ENCODE measurements at places on chromosomes 1 and 21. TPM values are rescaled to one million over a fixed set of nuclear protein-coding genes. Genes with fewer than 3 reads are reported as not detected.

GRCh38 chr1:190476806-190477205, 858 bp downstream of the BRINP3 start:
- DNase-seq: no peak

DNA sequence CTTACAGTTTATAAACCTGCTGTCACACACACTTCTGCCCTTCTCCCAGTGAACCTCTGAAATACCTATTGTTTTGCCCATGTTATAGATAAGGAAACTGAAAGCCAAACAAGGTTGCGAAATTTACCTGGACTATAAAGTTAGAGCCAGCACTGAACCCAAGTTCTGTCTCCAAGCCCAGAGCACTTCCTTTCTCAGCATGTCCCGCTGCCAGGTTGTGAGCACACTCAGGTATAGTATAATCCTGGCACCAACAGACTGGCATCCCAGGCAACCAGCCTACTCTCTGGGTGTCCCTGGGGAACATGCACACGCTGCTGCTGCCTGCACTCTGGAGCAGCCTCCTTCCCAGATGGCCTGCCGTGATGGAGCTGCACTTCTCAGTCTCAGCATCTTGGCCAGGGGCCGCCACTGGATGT, 45.1 kb downstream of the PGBD5 start:
- DNase-seq: no peak

DNA sequence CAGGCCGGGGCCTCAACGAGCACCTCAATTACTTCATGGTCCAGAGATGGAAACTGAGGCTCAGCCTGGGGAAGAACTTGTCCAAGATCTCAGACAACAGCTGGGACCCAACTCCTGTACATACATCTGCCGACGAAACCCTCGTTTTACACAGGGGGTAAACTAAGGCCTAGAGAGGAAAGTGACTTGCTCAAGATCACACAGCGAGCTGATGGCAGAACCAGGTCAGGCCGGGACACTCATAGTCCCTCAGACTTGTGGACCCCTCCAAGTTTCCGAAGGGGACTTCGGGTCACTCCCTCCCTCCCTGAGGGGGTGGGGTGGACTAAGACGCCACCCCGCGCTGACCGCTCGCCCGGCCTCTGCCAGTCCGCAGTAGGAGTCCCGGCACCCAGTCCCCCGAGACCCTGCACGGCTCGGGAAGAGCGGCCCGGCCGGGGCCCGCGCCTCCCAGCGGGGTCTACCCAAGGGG, 430 bp downstream of the WASF2 start:
- no peak for DNase-seq

DNA sequence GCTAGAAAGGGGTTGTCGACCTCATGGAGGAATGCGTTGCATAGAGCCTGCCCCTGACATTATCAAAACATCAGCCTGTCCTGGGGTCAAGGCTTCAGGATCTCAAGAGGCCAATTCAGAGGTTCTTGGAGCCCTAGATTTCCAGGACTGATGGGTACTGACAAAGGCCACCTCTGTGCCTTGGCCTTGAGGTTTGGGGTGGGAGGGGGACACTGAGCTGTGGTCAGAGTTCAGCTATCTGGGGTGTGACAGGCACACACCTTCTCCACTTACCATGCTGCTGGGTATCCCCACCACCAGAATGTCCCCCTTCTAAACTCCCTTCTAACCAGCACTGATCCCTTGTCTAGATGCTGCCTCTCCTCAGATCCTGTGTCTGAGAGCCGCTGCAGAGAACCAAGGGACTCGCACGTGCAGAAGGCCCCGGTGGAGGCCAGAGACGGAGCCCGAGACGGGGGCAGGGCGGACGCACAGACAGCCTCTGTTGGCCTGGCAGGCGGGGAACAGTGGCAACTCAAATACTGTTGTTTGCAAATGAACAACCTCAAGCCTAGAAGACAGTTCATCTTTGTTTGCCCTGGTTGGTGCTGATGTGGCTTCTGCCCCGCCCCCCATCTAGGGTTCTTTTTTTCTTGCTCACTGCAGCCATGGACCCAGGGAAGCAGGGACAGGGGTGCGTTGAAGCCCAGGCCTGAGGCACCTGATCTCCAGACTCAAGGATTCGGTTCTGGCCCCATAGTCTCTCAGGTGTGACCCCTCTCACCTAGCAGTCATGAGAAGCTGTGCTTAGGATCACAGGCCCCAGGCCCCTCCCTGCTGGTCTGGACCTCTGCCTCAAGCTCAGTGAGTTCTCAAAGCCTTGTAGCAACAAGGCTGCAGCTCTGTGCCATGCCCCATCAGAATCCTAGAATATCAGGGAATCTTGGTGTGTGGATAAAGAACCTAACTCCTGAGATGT, 28.1 kb upstream of the CSF1 start:
- no peak for DNase-seq

DNA sequence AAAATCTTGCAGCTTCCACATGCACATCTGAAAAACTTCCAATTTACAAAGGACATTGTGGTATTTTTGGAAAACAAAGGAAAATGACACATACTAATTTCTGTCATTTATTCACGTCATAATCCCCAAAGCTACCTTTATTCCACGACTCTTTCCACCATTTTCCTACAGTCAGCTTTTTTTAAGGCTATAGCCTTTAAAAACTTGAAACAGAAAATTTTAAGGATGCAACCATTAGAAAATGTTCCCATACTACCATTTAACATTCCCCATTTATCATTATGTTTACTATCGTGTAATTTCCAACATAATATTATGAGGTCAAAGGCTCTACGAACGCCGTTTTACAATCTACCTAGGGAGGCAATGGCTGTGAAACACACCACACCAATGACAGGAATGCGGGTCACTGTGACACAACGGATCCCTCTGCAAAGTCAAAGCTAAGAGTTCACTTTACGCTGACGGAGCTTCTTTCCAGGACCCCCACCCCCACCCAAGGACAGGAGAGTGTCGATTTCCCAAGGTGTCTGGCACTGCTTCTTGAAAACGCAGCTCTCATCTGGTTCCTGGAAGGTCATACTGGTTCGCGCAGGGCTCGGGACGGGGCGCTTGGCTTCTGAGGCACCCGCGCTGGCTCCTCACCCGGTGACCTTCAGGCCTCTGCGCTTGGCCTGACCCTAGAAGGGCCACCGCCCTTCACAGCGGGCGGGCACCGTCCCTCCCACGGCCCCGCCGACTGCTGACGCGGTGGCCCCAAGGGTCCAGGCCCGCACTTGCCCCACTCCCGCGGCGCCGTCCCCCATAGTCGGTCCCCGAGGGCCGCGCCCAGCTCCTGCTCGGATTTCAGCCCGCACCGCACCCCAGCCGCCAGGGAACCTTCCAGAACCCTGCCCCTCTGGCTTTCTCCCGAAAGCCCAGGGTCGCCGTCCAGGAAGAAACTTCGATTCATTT, 50.5 kb upstream of the ATF3 start:
- no peak for DNase-seq

GRCh38 chr1:81876901-81877733, 76.4 kb downstream of the ADGRL2 start:
- DNase-seq: no peak

- no peak for DNase-seq
These were observed 157.3 kb upstream of the RUNX1 start for GRCh38 chr21:35206141-35207125.

DNA sequence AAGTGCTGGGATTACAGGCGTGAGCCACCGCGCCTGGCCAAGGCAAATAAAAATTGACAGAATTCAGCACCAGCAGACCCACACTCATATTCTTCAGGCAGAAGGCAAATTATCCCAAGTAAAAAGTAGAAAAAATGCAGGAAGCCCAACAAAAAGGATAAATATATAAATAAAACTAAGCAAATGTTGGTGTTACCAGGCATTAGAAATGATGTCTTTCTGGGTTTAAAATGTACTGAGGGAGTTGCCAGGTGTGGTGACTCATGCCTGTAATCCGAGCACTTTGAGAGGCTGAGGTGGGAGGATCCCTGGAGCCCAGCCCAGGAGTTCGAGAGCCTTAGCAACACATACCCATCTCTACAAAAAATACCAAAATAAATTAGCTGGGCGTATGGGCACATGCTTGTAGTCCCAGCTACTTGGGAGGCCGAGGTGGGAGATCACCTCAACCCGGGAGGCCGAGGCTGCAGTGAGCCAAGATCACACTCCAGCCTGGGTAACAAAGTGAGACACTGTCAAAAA, 6.3 kb downstream of the INTS11 start:
- no peak for DNase-seq

GRCh38 chr1:68372487-68372886, 77.3 kb downstream of the RPE65 start:
- DNase-seq: no peak

DNA sequence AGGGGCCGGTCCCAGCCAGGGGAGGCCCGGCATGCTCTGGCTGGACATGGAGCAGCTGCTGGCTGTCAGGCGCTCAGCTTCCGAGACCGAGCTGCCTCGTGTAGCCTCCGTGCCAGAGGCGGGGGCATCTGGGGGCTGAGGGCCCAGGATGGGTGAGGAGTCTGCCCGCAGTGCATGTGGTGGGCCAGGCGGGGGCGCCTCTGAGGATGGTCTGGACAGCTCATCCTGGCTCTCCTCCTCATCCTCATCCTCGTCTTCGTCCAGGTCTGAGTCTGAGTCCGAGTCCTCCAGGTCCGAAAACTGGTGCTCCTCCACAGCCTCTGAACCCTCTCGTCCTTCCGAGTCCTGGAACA, 28.9 kb upstream of the EDN2 start:
- no peak for DNase-seq

GRCh38 chr1:114075105-114075504, 78.6 kb downstream of the SYT6 start:
- DNase-seq: no peak

GRCh38 chr1:31577515-31578192, 1.3 kb downstream of the TINAGL1 start:
- DNase-seq: no peak

DNA sequence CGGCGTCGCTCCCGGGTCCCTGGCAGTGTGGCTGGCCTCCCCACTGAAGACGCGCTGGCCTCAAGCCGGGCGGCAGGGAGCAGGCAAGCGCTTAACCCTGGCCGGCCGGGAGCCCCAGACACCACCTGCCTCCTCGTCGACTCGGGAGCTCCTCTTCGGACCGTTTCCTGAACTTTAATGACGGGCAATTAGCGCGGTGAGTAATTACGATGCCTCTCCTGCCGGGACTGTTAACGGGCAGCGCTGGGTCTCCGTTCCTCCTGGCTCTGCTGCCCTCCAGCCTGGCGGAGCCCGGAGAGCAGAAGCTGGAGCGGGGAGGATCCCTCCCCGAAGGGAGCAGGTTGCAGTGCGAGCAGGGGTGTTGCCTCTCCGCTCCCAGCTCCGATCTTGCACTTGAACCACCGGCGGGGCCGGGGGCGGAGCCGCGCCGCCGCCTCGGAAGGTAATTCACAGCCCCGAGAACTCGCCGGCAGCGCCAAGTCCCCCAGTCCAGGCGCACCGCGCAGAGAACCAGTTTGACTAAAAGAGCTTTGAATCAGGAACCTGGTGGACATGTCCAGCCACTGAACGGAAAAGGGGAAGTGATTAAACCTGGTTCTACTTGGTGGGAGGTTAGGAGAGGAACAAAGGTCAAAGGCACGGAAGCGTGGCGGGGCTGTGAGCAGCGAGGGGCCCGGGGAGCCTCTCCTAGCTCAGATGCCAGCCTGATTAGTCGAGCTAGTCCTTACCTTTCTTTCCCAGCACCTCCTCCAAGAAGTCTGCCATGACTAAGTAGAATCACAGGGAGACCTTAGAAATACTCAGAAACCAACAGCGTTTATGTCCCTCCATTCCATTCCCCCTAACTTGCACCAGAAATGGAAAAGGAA, 18.3 kb upstream of the PLEKHA6 start:
- no peak for DNase-seq

- DNase-seq: no peak
These were observed 72.4 kb upstream of the IFNAR2 start for GRCh38 chr21:33157303-33157702.

GRCh38 chr1:53112271-53112774, 30.1 kb downstream of the SLC1A7 start:
- DNase-seq: no peak

DNA sequence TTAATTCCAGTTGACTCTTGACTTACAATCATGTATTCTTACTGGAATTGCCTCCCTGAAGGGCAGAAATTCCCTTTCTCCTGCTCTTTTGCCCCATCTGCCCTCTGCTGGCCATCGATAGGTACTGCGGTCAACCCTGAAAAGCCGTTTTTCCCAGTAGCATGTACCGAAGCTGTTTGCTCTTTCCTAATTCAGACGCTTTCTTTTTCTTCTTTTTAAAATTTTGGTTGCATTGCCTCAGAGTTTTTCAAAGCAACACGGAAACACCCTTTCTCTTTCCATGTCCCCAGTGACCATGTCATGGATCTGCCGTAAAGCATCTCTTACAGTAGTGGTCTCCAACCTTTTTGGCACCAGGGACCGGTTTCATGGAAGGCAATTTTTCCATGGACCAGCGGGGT, 164.2 kb upstream of the C1orf21 start:
- DNase-seq: peak; percentile 54

DNA sequence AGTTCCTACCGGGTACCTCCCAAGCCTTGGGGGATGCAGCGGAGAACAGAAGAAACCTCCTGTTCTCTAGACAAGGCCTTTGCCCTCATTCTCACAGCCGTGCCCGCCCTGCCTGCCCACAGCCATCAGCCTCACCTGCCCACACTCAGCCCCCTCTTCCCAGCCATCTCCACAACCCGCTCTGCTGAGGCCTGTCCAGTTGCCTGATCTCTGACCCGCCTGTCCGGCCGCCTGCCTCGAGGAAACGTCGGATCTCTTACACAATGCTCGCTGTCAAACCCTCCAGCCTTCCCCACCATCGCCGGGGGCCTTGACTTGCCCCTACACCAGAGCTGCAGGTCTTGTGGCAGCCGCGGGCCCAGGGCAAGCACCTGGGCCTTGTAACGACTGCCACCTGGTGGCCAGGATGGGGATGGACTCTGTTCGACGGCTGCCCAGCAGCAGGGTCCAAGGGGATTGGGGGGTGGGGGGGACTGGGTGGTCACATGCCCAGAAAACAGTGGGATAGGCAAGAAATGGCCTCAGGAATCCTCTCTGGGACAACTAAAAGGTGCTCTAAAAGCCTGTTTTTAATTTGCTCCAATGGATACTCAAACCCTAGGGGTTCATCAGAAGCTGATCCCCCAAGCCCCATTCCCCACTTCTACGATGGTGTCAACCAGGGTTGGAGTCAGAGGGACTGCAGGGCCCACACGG, 31.0 kb downstream of the SLC45A1 start:
- DNase-seq: no peak

HPCAL4 gene
- total RNA-seq: 0.21 TPM

VSIG8 gene
- not detected for total RNA-seq

SERTAD4 gene
- total RNA-seq: 0.31 TPM

ODF2L gene
- total RNA-seq: 88.2 TPM

RIMKLA gene
- 13.6 TPM for total RNA-seq

ABCB10 gene
- total RNA-seq: 19.2 TPM

LCA5L gene
- total RNA-seq: 0.87 TPM
